ENCODE measurements at places on chromosomes 5 and 9.

- no peak for DNase-seq
Observed at GRCh38 chr9:21991072-21991959, 2.9 kb downstream of the CDKN2A start.

- DNase-seq: peak; percentile 2
Observed at GRCh38 chr5:165209101-165209727, 1703.8 kb downstream of the MAT2B start.

DNA sequence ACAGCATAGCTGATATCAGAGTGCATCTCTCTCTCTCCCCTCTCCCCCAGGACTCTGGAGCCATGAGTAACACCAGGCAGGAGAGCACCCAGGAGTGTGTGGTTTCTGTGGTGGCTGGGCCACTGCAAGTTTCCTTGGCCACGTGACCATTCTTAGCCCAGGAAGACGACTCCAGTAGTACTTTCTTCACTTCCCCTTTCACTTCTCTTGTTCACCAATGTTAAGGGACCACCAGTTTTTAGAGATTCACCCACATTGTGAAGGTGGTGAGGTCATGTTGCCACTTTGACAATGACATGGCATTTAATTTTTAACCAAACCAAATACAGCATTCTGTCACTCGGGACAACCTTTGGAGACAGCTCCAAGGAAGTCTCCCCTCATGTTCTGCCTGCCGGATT is 17.9 kb upstream of the DAPK1 start:
- DNase-seq: no peak

- DNase-seq: no peak
Observed at GRCh38 chr5:82109013-82109412, 137.2 kb downstream of the ATG10 start.

DNA sequence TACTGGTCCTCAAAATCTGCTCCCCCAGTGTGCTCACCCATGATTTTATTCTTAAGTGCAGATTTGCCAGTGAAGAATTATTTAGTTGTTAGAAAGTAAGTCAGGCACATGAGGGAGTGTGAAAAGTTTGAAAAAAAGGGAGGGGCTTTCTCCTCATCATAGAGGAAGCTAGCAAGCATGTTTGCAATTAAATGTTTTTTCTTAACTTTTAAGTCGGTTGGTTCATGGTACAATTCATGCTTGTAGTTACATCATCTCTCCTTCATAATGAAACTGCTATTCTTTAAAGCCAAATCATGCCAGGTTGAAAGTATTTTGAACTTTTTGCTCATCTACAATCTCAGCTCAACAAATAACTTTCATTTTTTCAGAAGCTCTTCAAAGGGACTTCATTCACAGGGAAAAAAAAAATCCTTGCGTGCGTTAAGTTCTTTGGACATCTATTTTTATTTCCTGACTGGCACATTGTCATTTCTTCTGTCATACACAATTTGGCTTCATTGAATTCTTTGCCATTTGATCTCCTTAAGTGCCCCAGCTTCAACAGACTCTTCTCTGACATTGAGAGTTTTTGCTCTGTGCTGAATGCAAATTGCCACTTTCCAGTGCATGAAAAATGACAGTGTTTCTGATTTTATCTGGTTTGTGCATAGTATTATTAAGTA is 456.9 kb downstream of the TMEM232 start:
- DNase-seq: no peak

DNA sequence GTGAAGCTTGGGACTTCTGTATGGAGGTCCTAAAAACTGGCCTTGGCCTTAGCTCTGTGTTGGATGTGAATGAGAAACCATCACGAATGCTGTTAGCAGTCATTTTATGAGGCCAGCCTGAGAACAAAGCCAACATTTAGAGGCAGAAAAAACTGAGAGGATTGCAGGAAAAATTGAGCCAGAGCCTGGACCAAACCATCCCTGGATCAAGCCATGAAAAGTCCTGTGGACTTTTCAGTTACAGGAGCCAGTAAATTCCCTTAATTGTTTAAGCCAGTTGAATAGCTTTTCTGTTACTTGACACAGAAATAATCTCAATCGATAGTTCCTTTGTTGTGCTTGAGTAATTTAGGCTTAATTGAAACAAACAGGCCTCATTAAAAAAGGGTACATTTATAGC is 42.6 kb upstream of the SPATA31D4 start:
- no peak for DNase-seq

DNA sequence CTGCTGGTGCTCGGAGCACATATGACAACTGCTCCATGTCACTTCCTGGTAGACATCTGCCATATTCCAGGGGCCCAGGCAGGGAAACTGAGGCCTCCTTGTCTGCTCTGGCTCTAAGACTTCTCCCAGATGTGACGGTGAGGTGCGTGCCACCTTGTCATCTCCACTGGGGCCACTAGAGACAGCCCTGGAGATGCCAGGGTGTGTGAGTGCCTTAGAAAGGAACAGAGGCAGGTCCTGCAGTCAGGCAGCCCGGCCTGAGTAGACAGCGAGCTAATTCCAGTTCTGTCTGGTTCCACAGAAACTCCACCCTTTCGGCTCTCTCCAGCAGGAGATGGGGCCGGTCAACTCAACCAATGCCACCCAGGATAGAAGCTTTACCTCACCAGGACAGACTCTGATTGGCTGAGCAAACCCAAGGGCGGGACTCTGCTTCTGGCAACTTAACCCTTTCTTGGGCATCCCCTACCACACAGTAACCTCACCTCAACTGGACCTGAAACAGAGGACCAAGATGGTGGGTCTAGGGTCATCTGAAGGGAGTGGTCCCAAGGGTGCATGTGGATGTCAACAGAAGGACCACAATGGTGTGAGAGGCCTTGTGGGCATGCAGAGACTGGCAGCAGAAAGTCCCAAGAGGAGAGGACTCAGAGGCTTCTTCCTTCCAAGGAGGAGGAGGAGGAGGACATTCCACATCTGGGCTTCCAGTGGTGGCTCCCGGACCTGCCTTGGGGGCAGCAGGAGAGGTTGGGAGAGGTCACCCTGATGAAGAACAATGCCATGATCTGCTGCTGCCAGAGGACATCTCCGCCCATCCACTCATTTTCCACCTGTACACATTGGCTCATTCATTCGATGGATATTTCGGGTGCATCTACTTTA is 77.7 kb downstream of the RGS3 start:
- DNase-seq: no peak

- DNase-seq: no peak
Observed at GRCh38 chr5:95080441-95080840, 204.5 kb downstream of the MCTP1 start.

- DNase-seq: no peak
Observed at GRCh38 chr5:90613918-90614504, 55.4 kb downstream of the ADGRV1 start.

DNA sequence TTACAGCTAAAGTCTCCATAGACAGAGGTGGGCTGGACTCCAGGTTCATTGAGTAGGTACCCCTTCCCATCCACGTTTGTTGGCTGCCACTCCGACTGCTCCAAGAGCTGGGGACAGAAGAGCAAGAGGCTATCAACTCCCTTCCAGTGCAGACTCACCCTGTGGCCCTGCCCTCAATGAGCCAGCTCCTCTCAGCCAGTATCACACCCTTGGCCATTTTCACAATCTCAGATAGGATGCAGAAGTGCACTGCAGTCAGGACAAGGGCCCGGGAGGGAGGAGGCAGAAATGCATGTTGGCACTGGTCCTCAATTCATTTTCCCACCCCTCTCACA is 6.2 kb downstream of the IRF1 start:
- DNase-seq: no peak

GRCh38 chr5:102523541-102524175 is 24.9 kb upstream of the SLCO6A1 start:
- no peak for DNase-seq

- DNase-seq: no peak
Observed at GRCh38 chr9:2610985-2611384, 10.6 kb upstream of the VLDLR start.

DNA sequence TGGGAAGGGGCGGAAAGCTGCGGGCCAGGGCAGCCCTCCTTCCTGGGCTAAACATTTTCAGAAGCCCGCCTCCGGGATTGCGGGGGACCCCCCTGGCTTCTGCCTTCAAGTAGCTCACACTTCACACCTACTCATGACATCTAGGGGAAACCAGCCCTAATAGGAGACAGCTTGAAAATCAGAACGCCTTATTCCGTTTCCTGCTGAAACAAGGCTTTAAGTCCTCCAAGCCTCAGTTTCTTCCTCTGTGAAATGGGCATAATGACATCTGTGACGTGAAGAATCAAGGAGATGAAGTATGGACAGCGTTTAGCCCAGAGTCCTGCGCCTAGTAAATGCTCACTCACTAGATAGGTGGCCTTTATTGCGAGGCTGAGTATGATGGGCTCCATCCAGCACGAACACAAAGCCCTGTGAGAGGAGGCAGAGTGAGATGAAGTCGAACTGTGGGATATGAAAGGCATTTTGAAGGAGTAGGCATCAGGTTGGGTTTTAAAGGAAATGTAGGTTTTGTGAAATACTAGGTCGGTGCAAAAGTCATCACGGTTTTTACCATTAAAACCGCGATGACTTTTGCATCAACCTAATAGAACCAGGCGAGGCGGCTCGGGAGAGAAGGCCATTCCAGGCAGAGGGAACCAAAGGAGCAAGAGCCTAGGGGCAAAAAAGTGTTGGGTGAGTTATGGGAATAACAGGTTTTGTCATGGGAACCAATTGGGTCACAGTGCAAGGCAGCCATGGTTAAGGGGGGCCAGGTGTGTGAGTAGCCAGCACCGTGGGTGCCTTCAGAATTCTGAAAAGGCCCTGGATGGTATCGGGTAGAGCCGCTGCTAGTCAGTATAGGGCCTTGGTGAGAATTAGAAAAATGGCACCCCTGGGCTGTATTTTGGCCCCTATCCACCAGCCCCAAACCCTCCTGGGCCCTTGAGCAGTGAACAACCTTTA is 1.0 kb upstream of the TSC1 start:
- no peak for DNase-seq

GRCh38 chr5:74943905-74944304 is 77.7 kb upstream of the FAM169A start:
- DNase-seq: no peak

- no peak for DNase-seq
Observed at GRCh38 chr9:93099551-93100275, 3.7 kb downstream of the CARD19 start.

- no peak for DNase-seq
Observed at GRCh38 chr5:115524199-115524847, 20.3 kb downstream of the FEM1C start.

DNA sequence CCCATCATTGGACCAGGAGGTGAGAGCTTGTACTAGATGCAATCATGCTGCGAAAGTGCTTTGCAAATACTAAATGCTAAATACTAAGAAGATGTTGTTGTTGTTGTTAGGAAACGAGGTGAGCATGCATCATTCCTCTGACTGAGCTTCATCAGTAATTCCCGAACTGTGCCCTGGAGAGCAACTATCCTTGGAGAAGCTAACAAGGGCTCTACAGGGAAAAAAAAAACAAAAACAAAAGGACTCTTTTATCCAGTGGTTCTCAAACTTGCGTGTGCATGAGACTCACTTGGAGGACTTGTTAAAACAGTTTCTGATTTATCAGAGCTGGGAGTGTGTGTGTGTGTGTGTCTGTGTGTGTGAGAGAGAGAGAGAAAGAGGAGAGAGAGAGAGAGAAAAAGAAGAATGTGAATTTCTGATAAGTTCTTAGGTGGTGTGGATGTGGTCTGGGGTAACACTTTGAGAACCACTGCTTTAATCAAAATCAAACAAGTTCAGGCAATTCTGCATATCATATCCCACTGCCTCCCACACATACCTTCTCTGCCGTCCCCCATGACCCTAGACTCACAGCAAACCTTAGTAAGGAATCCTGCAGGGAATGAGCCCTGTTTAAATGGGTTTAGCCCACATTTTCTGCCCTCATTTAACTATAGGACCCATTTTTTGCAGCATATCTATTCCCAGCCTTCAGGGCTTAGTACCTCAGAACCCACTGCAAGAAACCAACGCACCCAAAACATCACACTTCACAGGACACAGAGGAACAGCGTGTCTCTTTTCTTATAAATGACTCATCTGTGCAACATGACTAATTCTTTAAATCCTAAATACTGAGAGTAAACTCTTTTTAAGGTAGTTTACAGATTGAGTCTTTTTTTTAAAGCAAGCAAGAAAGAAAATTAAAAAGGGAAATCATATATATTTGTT is 48.9 kb downstream of the PDE6A start:
- no peak for DNase-seq

DNA sequence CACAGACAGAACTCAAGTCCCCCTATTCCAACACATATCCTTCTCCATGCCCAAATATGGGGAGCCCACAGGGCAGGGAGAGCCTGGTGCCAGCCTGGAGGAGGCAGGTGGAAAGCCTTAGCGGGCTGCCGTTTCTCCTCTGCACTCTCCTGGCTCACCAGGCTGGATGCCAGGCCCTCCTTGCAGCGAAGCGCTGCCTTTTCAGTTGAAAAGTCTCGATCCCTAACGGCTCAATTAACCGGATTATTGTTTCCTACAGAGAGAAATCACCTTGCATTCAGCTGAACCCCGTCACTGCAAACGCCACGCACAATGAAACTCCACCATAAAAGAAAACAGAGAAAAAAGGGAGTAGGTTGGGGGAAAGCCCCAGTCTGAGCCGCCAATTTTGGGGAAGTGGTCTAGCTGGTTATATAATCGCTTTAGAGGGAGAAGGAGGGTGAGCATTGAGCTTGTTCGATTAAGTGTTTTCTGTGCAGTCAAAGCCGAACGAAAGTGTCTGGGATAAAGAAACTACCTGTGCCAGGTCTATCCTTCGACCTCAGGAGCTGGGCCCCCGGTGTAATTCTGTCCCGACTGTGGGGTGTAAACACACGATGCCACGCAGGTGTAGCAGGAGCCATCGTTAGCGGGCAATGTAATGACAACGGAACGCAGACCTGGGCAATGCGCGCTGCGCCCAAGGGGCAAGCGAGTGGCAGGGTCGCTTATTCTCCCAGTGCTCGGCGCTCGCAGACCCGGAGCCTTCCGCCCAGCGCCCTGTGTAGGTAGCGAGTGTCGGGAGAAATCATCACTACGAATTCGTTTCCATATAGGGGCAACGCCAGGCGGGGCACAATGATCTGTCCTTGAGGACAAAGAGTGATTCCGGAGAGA is 3.8 kb downstream of the BARHL1 start:
- no peak for DNase-seq

GRCh38 chr9:82363682-82364081 is 375.1 kb downstream of the SPATA31D1 start:
- DNase-seq: no peak

GRCh38 chr5:168151041-168151440 is 140.4 kb upstream of the WWC1 start:
- DNase-seq: no peak

- no peak for DNase-seq
Observed at GRCh38 chr5:181215997-181216989, 6.8 kb upstream of the TRIM41 start.

- DNase-seq: no peak
Observed at GRCh38 chr9:69546265-69546664, 125.9 kb downstream of the APBA1 start.

- no peak for DNase-seq
Observed at GRCh38 chr5:56575821-56576220, 239.5 kb upstream of the MAP3K1 start.

DNA sequence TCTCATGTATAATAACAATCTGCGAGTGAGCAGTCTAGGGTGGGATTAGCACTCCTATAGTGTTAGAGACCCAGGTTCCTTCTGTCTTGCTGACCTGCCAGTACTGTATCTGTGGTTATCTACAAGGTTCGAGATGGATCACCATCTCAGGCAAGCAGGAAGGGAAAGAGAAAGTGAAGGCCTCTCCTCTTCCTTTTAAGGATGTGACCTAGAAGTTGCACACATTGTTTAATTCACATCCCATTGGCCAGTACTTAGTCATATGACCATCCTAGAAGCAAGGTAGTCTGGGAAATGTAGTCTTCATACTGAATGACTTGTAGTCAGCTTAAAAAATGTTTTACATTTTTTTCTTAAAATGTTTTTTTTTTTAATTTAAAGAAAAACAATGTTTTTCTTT is 168.6 kb downstream of the CARTPT start:
- no peak for DNase-seq

GRCh38 chr9:99360026-99360425 is 137.9 kb downstream of the SEC61B start:
- no peak for DNase-seq

All from memory B cell (primary cell).